ENCODE measurements at places on chromosomes 11 and 22.
A peak's percentile ranks its signal among the peaks of the same experiment; 100 is the strongest.

GRCh38 chr11:16572945-16573344, 165.5 kb upstream of the C11orf58 start:
- DNase-seq, result no peak

GRCh38 chr22:23090457-23090835, 20.1 kb downstream of the GNAZ start:
- no peak for DNase-seq

- DNase-seq, result no peak
These were observed 9.2 kb downstream of the RELA start for GRCh38 chr11:65653229-65654225.

- DNase-seq, result no peak
These were observed at the start of gene OR51E2 for GRCh38 chr11:4697585-4697984. Gene OR51E2 (minus strand): TSS chr11:4697853. CDS start chr11:4682711, 15,142 bp downstream.

GRCh38 chr11:112511271-112511670, 250.6 kb upstream of the PLET1 start:
- no peak for DNase-seq

DNA sequence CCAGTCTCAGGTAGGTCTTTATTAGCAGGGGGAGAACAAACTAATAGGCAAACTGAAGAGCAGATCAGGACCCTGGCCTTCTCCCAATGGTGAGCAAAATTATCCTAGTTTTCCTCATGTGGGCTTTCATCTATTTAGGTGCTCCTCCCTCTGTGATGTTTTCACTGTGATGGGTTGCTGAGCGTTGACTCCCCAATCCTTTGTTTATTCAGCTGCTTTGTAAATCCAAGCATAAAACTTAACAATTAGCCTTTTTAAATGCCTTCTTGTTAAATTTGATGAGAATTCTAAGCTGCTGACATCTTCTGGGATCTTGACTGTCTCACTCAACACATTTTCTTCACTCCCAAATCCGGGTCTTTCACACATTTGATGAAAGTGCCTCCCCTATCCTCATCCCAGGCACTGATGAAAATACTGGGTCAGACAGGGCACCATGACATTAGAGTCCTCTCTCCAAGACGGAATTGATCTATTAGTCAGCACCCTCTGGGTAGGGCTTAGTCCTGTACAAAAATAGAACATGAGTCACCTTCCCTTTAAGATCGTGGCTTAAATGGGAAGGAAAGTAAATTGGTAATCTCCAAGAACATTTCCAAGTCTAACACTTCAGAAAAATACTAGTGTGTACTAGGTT, 199.3 kb upstream of the ISX start:
- no peak for DNase-seq

DNA sequence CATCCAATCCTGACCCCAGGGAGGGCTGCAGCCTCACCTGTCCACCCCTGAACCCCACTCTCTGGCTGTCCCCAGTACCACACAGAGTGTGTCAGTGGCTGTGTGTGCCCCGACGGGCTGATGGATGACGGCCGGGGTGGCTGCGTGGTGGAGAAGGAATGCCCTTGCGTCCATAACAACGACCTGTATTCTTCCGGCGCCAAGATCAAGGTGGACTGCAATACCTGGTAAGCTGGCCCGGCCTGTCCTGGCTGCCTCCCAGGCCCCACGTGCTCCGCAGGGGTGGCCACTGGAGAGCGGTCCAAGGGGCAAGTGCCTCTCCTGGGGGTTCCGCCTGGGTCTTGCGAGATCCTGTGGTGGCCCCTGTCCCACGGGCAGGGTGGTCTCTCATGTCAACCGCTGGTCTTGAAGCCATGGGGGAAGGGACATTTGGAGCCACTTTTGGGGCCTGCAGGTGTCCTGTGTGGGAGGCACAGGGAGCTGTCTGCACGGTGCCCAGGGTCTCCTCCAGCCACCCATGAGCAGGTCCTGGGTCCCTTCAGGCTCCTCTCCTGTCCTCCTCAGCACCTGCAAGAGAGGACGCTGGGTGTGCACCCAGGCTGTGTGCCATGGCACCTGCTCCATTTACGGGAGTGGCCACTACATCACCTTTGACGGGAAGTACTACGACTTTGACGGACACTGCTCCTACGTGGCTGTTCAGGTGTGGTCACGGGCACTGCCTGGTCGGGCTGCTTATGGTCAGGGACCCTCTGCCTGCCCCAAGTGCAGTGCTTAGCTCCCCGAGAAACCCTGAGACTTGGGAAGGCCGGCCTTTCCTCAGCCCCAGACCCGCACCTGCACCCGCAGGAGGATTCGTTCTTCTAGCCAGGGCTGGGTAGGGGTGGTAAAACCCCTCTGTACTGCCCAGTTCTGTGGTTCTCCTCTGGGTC, 11.8 kb downstream of the MUC2 start:
- no peak for DNase-seq

GRCh38 chr22:49082451-49082850, 745.2 kb downstream of the BRD1 start:
- no peak for DNase-seq

GRCh38 chr11:83459798-83460197, 173.6 kb upstream of the CCDC90B start:
- DNase-seq, result no peak

- no peak for DNase-seq
These were observed 26.5 kb downstream of the MUC6 start for GRCh38 chr11:1009991-1010390.

DNA sequence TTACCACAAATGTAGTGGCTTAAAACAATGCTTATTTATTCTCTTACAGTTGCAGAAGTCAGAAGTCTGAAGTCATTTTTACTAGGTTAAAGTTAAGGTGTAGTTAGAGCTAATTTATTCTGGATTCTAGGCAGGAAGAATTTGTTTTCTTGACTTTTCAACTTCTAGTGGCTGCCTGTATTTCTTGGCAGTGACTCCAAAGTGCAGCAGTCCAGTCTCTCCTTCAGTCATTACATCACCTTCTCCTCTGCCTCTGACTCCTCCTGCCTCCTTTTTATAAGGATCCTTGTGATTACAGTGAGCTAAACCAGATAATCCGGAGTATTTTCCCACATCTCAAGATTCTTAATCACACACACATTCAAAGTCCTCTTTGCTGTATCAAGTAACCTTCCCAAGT, 581.4 kb downstream of the KCNA4 start:
- no peak for DNase-seq

- DNase-seq, result no peak
These were observed 52.6 kb downstream of the SPECC1L start for GRCh38 chr22:24323233-24323632.

DNA sequence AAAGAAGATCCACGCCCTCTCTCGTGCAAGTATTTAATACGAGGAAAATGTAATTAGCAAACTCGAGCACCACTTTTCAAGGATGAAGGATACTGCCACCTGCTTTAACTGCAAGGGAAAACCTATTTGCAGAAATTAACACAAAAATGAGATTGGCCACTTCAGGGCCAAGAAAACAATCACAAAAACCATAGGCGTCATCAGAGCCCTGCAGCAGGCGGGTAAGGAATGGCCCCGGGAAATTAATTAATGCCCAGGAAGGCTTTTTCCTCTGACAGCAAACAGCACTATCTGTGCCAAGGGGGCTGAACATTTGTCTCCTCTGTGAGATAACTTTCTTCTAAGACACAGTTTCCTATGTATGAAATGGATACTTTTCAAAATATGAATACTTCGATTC, 255.7 kb downstream of the CTTN start:
- DNase-seq, result no peak

GRCh38 chr11:91660036-91660435, 564.6 kb upstream of the FAT3 start:
- DNase-seq, result no peak

DNA sequence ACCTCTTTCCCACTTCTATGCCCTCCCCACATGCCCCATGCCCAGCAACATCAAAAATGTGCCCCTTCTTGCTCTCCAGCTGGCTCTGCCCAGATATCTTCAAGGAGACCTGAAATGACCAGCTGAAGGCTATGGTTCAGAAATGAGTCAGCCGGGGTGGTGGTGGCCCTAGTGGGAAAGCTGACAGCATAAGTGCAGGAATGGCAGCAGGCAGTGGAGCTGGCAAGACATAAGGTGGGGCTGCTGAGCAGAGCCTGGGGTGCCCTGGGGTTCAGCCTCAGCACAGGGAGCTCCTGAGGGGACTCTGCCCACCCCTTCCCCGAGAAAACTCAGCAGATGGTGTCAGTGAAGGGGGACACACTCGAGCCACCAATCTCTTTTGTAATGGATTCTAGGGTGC, 593.4 kb downstream of the BUD13 start:
- no peak for DNase-seq

- no peak for DNase-seq
These were observed 5.1 kb downstream of the SCN4B start for GRCh38 chr11:118147502-118147901.

GRCh38 chr11:64848826-64849597, 4.6 kb upstream of the CDC42BPG start:
- peak; percentile 43 for DNase-seq

- no peak for DNase-seq
These were observed 18.2 kb downstream of the PATZ1 start for GRCh38 chr22:31327806-31328543.

GRCh38 chr22:45612451-45612901, 59.2 kb upstream of the ATXN10 start:
- peak; percentile 44 for DNase-seq

DNA sequence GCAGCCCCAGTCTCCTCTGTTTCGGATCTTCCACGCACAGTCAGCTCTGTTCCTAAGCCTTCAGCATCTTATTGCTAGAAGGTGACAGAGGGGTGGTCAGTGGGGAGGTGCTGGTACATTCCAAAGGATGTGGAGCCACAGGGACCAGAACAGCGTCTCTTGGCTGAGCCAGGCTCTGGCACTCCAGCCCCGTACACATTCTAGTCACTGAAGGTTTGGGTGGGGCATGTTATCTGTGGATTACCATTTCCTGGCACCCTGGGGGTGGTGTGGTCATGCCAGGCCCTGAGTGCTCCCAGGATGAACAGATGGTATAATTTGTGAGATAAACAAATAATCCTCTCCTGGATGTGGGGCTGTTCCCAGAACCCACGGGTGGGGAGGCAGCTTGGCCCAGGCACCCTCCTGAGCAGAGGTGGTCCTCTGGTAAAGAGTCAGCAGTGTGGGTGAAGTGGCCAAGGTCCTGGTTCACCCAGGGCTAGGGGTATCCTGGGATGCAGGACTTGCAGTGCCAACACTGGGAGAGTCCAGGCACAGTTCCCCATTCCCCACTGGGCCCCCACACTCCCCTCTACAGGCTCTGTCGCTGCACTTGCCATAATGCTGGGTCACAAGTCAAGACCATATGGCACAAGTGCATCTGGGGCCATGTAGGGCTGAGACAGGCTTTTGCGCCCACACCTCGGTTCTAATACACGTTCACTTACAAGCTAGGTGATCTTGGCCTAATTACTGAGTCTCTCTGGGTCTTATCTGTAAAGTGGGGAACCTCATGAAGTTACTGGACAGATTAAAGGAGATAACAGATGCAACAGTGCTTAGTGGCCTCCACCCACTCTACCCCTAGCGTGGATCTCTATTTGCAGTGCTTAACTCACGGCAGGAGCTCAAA, 33.0 kb downstream of the DKK3 start:
- DNase-seq, result no peak

DNA sequence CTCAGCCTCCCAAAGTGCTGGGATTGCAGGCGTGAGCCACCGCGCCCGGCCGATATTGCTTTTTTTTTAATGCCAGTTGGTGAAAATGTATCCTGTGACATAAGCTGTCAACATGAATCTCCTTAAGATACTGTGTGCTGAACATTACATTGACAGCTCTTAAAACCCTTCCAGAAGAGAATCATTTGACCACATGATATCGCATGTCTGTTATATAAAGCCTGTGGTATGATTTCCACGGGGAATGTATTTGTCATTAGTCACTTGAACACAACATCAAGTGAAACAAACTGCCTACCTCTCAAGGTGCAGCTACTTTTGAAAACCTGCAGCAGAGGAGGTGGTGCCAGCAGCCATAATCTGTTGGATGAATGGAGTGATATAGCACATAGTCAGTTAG, 67.0 kb downstream of the BCL2L13 start:
- no peak for DNase-seq

- no peak for DNase-seq
These were observed 174.7 kb downstream of the IGLL1 start for GRCh38 chr22:23405366-23405851.

DNA sequence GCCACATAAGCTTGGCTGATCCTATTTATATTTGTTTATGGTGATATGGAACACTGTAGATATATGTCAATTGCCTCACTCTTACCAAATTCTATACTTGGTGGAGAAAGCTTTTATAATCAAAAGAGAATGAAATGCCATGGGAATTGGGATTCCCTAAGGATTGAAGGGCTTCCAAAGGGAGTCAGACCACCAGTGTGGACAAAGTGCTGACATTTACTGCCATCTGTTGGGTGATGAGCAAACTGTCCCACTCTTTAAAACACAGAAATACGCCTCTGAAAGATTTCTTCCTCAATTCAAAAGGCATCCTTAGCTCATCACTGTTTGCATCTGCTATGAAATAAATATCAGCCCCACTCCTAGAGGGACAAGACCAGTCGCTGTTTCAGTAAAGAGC, 7.1 kb downstream of the SLC1A2 start:
- DNase-seq, result no peak

- no peak for DNase-seq
These were observed 127.1 kb upstream of the ANO3 start for GRCh38 chr11:26204839-26205238.

- DNase-seq, result no peak
These were observed 42.9 kb downstream of the AMPD3 start for GRCh38 chr11:10498022-10498400.

DNA sequence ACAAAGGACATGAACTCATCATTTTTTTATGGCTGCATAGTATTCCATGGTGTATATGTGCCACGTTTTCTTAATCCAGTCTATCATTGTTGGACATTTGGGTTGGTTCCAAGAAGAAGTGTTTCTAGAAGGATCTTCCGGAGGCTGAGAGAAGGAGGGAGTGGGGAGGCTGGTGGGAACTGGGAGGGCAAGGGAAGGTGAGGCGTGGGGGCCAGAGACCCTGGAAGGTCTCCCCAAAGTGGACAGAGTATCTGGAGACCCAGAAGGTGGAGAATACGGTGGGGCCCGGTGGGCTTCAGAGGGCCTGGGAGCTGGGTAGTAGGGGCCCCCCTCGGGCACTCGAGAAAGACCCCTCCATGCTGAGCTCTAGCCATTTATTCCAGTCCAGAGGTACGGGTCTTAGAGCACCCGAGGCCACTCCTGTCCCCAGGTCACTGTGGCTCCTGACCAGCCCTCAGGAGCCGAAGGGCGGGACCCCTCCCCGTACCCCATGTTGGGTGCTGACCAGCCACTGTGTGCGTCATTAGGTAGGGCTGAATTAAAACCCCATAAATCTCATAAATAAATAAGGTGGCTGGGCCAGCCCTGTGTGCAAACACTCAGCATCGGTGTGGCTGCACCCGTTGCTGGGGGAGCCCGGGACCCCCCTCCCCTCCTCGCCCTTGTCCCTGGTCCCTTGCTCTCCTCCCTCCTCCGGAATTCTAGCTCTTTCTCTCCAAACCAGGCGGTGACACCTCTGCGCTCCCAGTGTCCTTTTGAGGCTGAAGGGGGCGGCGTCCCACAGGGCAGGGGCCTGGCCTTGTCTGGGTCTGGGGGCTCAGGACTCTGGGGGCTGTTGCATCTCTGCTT, 38.8 kb upstream of the MUC5AC start:
- DNase-seq, result no peak

All from CD4-positive, alpha-beta T cell treated with Interleukin-21 for 1 hour (primary cell).